ENCODE measurements at places on chromosomes 7 and 10. TPM values are rescaled to one million over a fixed set of nuclear protein-coding genes. Genes with fewer than 3 reads are reported as not detected.

Gene FRAT2
- 29.4 TPM for polyA plus RNA-seq

DNA sequence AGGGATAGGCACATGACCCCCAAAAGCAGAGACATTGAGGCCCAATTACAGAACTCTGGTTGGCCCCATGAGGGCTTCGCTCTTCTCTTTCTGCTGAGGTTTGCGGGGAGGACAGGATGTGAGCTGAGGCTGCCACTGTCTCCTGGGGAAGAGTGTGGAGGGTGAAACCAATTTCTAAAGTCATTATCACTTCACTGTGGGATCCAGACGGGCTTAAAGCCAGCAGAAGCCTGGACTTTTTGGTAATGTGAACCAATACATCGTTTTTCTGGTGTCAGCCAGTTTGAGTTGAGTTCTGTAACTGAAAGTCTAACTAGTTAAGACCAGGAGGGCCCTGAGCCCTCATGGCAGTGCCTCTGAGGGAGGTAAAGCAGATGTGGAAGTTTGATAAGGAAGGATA lies 163.0 kb downstream of the MYOF start:
- DNase-seq, result no peak

Gene PIK3CG
- polyA plus RNA-seq, result 0.25 TPM

Gene PTER
- 8.6 TPM for polyA plus RNA-seq

DNA sequence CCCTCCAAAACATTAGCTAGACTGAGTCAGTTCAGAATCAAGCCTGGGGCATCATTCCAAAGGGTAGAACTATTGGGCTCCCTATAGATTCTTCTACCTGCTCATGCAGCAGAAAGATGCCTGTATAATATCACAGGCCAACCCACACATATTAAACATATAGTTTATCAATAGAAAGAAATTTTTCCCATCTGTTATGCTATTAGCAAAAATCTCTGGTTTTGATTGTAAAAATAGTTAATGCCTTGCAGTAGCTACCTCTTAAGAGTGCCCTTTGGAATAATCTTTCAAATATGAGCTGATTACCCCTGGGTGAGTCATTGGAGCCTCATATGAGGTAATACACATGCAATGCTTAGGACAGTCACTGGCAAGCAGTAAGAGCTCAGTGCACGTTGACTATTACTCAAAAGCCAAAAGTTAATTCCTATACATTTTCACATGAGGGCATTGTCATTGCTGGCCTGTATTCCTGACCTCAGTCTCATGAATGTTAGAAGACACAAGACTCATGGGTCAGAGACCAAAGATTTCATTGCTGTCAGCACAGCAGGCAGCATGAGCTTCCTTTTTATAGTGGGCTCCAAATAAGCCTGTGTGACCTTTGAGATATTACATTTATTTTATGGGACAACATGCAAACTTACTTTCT lies 180.0 kb downstream of the FGFR2 start:
- DNase-seq, result peak; percentile 61

DNA sequence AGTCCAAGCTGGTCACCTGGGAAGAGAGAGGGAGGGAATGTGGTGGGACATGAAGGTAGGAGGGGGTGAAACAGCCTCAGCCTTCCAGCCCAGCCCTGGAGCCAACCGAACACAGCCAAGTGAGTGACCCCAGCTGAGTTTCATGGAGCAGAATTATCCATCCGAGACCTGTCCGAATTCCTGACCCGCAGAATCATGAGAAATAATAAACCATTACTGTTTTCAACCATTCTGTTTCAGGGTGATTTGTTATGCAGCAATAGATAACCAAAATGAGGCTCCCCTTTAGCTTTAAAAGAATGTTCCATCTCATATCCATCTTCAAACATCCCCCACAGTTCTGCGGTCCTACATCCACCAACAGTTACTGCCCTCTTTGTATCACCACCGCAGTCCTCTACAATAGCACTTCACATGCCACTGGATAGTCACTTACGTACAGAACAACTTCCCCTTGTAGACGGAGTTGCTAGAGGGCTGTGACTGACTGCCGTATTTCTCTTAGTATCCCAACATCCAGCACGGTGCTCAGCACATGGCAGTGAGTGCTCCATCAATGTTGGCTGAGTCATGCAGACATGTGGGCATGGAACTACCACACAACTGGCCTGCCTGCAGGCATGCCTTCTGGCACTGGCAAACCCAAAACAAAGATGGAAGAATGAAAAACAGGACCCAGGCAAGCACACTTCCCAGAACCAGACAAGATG lies 18.5 kb downstream of the KIAA1549 start:
- no peak for DNase-seq

GRCh38 chr7:98629001-98629431 lies 11.9 kb downstream of the NPTX2 start:
- DNase-seq, result peak; percentile 18

GRCh38 chr7:118298771-118299170 lies 74.3 kb downstream of the ANKRD7 start:
- DNase-seq, result no peak

DNA sequence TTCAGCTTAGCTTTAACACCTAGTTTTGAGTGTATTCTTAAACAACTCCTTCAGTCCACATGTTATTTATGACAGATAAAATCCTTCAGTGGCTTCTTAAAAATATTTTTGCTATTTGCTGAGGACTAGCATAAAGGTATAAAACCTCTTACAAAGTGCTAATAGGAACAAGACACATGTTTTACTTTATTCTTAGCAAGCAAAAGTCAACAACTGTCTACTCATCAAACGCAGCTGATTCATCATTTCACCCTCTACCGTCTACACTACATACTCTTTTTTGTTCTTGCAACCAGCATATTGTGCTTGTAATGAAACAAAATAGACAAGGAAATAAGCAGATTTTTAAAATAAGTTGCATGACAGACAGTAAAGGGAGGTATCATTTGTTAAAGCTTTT lies 319.7 kb downstream of the SNX13 start:
- DNase-seq, result no peak

- no peak for DNase-seq
Measured at GRCh38 chr7:83550100-83550499, 98.8 kb downstream of the SEMA3E start.

DNA sequence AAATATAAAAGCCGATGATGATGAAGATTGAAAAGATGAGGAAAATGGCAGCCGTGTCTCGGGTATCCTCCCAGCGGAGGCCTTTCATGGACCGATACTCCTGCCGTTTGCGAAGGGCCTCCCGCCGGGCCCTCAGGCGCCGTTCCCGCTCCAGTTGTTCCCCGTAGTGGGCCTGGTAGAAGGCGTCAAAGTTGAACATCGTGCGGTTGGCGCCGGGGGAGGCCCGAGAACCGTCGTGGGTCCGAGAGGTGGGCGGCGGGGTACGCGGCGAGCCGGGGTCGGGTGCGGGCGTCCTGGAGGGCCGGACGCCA lies 553 bp downstream of the DNAJC30 start:
- DNase-seq, result no peak

GRCh38 chr7:5491251-5492019 lies 67.8 kb upstream of the TNRC18 start:
- DNase-seq, result no peak

DNA sequence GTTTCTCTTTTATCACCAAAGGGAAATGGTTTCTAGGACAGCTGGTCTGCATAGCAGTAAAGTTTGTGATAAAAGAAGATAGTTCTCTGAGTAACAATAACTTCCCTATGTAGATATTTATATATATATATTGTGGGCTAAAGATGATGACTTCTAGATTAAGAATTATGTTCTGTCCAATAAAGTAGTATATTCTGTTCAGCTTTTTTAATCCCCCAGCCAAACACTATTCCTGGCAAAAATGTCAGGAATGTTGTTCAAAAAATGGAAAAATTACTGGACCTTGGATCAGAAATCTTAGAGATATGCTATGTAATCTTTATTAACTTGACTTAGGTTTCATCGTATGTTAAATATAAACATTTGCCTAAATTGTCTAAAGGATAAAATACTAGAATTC lies 136.3 kb upstream of the GNAI1 start:
- no peak for DNase-seq

- no peak for DNase-seq
Measured at GRCh38 chr7:149547126-149547525, 49.5 kb upstream of the ZNF746 start.

DNA sequence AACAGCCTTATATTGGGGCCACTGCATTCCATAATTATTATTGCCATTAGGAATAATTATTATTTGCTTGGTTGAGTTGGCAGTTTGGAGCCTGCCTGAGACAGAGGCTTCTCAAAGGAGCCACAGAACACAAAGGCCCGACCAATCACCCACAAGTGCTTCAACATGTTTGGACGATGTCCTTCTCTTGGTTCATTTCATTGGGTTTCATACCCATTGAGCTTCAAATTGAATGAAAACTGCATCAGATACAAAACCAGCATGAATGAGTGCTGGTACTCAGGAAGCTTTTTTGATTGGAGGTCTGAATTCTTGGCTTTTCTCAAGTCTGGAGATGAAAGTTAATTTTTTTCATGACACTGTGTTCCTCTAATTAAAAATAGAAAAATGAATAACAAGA lies 168.3 kb downstream of the CREB5 start:
- no peak for DNase-seq

Gene ASB10
- polyA plus RNA-seq, result not detected

Gene KEL
- polyA plus RNA-seq, result 12.7 TPM

DNA sequence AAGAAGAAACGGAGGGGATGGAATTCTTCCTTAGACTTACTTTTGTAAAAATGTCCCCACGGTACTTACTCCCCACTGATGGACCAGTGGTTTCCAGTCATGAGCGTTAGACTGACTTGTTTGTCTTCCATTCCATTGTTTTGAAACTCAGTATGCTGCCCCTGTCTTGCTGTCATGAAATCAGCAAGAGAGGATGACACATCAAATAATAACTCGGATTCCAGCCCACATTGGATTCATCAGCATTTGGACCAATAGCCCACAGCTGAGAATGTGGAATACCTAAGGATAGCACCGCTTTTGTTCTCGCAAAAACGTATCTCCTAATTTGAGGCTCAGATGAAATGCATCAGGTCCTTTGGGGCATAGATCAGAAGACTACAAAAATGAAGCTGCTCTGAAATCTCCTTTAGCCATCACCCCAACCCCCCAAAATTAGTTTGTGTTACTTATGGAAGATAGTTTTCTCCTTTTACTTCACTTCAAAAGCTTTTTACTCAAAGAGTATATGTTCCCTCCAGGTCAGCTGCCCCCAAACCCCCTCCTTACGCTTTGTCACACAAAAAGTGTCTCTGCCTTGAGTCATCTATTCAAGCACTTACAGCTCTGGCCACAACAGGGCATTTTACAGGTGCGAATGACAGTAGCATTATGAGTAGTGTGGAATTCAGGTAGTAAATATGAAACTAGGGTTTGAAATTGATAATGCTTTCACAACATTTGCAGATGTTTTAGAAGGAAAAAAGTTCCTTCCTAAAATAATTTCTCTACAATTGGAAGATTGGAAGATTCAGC lies 158.7 kb upstream of the LANCL2 start:
- no peak for DNase-seq

GRCh38 chr7:84746353-84746752 lies 440.5 kb downstream of the SEMA3D start:
- DNase-seq, result peak; percentile 22

DNA sequence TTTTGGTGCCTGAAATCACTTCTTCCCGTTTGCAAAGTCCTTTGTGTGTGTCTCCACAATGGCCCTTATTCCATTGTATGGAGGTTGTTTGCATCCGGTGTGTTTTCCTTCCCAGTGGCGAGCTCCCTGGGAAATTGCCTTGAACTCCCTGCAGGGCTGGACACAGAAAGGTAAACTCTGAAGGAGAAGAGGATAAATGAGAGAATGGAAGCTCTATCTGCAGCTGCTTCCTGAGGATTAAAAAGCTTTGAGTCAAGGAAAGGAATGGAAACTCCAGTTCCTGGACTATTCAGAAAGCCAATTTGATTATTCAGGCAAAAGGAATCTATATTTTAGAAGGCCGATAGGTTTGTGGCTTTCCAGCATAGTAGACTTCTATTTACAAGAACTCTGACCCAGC lies 4.4 kb upstream of the GRK5 start:
- no peak for DNase-seq

DNA sequence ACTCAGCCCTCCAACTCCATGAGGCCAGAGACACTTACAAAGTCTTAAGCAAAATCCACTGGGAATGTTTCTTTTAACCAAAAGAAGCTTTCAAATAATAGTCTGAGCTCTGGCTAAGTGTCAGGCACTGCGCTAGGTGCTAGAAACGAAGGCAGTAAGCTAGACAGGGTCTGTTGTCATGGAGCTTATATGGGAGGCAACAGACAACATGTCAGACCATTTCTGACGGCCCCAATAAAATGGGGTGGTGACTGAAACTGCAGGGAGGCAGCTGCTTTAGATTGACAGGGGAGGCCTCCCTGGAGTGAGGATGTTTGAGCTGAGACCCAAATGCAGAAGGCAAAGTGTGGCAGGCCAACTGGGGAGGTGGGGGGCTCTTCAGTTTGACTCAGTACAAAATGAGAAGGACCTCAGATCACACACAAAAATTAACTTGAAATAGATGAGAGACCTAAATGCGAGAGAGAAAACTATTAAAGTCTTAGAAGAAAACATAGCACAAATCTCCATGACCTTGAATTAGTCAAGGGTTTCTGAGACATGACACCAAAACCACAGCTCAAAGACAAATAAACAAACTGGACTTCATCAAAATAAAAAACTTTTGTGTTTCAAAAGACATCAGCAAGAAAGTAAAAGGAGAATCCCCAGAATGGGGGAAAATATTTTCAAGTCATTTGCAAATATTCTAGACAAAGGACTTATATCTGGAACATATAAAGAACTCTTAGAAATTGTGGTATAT lies 40.6 kb downstream of the SH3PXD2A start:
- peak; percentile 53 for DNase-seq

Gene GHRHR
- polyA plus RNA-seq, result not detected

- no peak for DNase-seq
Measured at GRCh38 chr10:49050366-49050765, 65.0 kb downstream of the VSTM4 start.

GRCh38 chr10:29735628-29736365 lies 101.0 kb upstream of the SVIL start:
- peak; percentile 95 for DNase-seq

DNA sequence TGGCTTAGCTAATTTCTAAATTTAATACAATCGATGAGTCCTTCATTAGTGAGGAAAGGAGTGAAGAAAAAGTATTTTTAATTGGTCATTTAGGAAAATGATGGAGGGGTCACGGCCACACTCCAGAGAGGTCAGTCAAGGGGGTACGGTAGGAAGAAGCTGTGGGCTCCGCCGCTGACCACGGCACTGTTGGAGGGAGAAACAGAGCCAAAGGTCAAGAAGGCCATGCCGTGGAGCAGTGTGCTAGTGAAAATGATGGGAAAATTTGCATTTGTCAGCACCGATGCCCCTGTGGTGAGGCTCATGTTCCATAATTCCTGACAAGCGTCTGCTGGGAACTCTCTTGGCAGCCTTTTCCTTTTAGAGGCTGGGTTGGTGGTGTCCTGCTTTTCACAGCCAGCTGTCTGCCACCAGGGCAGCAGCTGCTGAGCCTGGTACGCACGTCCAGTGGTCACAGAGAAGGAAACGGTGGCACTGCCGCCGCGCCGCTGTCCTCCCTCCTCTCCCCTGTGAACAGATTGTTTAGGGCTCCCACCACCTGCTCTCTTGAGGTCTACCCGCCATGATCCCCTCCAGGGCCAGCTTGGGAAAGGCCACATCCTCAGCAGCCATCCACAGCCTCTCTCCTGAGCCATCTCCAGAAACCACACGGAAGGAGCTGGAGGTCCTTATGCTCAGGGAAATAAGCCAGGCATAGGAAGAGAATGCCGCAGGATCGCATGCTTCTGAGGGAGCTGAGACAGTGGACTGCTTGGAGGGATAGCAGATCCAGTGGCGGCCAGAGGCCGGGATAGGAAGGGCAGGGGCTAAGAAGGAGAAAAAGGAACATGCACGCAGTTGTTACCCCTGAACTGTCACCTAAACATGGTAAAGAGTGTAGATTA lies 263.7 kb upstream of the PPP2R2D start:
- no peak for DNase-seq

Gene PNLIPRP3
- 0.46 TPM for polyA plus RNA-seq

GRCh38 chr10:637771-638195 lies 51.7 kb downstream of the DIP2C start:
- no peak for DNase-seq

Measured in hepatocyte (in vitro differentiated cells).